ENCODE measurements at places on chromosomes 4 and X. TPM values are rescaled to one million over a fixed set of nuclear protein-coding genes. Genes with fewer than 3 reads are reported as not detected.

- H3K4me3 ChIP-seq: no peak overlapping the region
- no peaks in the 10 kb centered on the region for H3K4me1 ChIP-seq
- H3K27me3 ChIP-seq: no peaks in the 10 kb centered on the region
- no peak overlapping the region for H3K27ac ChIP-seq
- H3K36me3 ChIP-seq: no peaks in the 10 kb centered on the region
- no peak for DNase-seq
Measured at GRCh38 chr4:31598639-31599038, 878.5 kb downstream of the PCDH7 start.

DNA sequence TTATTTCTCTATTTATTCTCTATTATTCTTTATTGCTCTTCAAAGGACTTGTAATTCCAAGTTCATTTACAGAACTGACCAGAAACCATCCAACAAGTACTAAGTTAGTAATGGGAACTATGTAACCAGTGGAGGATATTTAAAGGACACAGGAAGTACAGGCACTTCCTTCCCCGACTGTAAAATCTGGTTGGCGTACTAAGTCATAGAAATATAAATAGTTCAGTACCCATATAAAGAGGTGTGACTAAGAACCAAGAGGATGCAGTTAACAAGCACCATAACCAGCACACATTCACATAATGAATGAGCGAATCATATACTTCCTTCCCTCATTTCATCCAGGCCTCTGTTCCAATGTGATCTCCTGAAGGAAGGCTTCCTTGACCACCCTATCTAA lies 3.6 kb upstream of the EIF4E start:
- no peaks in the 10 kb centered on the region for H3K27me3 ChIP-seq
- no peak overlapping the region for H3K27ac ChIP-seq
- no peaks in the 10 kb centered on the region for H3K4me1 ChIP-seq
- H3K4me3 ChIP-seq: no peak overlapping the region
- no peak for DNase-seq
- no peaks in the 10 kb centered on the region for H3K36me3 ChIP-seq

Gene AMBN
- total RNA-seq: not detected

- no peaks in the 10 kb centered on the region for H3K4me1 ChIP-seq
- no peaks in the 10 kb centered on the region for H3K27me3 ChIP-seq
- H3K27ac ChIP-seq: no peak overlapping the region
- no peak for DNase-seq
- H3K36me3 ChIP-seq: no peaks in the 10 kb centered on the region
- H3K4me3 ChIP-seq: no peak overlapping the region
Measured at GRCh38 chr4:53132132-53132891, 233.5 kb downstream of the SCFD2 start.

Gene PALLD
- 47.3 TPM for total RNA-seq

DNA sequence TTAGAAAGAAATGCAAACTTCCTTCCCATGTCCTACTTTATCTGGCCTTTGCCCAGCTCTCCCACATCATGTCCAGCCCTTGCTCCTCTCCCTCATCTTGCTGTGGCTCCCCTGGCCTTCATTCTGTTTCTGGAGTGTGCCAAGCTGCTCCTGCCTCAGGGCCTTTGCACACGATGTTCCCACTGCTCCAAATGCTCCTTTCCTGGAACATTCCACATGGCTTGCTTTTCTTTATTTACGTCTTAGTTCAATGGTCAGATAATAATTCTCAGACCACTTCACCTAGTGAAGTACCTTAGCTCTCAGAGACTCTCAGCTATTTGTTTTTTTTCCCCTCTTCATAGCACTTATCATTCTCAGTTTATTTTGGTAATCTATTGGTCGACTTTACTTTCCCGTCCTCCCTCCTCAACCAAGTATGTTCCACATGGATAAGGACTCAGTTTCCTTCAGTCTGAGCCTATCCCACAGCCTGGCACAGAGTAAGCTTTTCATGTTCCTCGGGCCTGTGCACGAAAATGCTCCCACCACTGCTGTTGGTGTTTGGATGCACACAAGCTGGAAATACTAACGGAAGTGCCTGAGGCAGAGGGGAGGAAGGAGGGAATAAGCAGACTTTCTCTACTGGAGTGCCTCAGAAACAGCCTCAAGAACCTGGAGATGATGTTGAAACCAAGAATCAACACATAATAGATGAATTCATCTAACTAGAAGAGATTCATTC lies 23.4 kb upstream of the MAP9 start:
- H3K27ac ChIP-seq: no peak overlapping the region
- H3K36me3 ChIP-seq: no peaks in the 10 kb centered on the region
- no peak for DNase-seq

DNA sequence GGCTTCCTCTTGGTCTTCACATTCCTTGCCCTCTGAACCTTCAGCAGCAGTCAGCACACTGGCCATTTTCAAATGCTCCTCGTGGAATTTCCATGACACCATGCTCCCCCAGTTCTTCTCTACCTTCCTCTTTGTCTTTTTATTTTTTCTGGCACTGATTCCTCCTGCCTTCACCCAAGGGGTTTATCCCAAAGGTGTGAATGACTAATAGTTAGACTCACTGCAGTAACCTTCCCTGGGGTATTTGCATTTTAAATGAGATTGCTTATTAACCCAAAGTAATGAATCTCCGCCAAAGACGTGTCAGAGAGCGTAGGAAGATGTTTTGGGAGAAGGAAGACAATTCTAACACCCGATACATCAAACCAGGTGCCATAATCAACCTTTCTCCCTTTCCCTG lies 36.2 kb downstream of the CD40LG start:
- H3K4me1 ChIP-seq: no peaks in the 10 kb centered on the region
- H3K27ac ChIP-seq: no peak overlapping the region
- no peak for DNase-seq
- H3K27me3 ChIP-seq: no peaks in the 10 kb centered on the region
- H3K36me3 ChIP-seq: no peaks in the 10 kb centered on the region

Gene UCP1
- not detected for total RNA-seq

DNA sequence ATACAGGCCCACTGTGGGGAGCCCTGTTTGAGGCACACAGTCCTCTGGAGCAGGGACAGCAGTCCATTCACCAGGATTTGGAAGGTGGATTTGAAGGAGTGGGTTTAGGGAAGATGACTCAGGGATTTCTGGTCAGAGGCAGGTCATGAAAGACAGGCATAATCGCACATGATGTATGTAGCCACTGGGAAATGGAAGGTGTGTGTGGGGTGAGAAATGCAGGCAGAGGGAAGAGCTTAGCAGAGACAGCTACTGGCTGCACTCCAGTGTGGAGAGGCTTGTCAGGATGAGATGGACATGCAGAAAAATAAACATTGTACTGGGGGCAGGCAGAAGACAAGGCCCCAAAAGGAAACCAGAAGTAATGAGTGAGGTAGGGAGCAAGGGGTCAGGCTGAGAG lies 85.2 kb upstream of the STS start:
- no peaks in the 10 kb centered on the region for H3K4me1 ChIP-seq
- DNase-seq: no peak
- no peak overlapping the region for H3K4me3 ChIP-seq

Gene GAGE12H
- total RNA-seq: not detected

DNA sequence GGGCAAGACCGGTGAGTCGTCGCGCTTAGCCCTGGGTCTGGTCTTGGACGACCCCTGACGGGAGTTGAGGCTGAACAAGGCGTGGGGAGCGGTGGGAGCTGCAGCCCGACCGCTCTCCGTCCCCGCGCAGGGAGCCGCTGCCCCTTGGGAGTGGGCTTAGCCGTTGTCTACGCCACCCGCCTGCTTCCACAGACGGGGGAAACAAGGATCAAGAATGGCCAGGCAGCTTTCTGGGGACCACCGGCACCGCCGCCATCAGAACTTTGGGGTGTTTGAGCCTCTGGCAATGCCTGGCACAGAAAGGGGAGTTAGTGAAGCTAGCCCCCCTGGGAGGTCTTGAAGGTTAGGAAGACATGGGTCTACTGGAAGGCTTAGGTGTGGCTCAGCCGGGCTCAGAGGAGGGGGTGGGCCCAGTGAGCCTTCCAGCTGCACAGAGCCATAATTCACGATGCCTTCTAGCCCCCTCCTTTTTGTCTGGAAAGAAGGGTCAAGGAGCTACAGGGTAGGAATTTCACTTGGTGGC lies 583 bp downstream of the RASL11B start:
- peak; percentile 49 for DNase-seq
- H3K27ac ChIP-seq: peak overlapping the region; percentile 75
- peak overlapping the region; percentile 87 for H3K4me3 ChIP-seq
- H3K27me3 ChIP-seq: no peaks in the 10 kb centered on the region
- H3K36me3 ChIP-seq: peaks cover 37% of the 10 kb centered on the region

Gene OPHN1
- 5.2 TPM for total RNA-seq

- no peaks in the 10 kb centered on the region for H3K4me1 ChIP-seq
- DNase-seq: no peak
- H3K27ac ChIP-seq: no peak overlapping the region
- no peaks in the 10 kb centered on the region for H3K36me3 ChIP-seq
Measured at GRCh38 chrX:150489359-150490015, 78.9 kb upstream of the MTM1 start.

GRCh38 chr4:156654410-156654809 lies 317.2 kb downstream of the PDGFC start:
- no peak for DNase-seq
- H3K27me3 ChIP-seq: no peaks in the 10 kb centered on the region
- H3K36me3 ChIP-seq: no peaks in the 10 kb centered on the region
- H3K4me3 ChIP-seq: no peak overlapping the region
- H3K4me1 ChIP-seq: no peaks in the 10 kb centered on the region

Gene PDE6B
- total RNA-seq: 0.03 TPM

Gene DRD5
- total RNA-seq: not detected

DNA sequence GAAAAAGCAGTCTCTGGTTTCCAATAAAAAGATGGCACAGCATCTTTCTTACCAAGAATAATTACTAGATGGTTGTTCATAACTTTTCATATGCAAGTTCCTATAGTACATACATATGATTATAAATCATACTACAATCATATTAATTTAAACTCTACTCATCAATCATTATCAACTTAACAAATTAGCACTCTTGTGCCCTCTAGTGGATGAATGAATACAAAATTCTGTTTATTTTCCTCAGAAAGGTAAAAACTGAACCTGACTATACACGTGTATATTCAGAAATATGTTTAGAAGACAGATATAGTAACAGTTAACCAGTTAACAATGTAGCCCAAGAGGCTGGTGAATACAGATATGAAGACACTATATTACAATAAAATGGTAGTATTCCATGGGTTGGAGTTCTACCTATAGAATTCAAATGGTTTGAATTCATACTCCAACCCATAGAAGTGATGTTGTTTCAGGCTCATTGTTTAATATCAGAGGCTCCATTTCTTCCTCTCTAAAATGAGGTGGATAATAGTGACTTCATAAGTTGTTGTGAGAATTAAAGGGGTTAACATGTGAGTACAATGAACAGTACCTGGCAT lies 100.0 kb downstream of the ADAMTS3 start:
- H3K27me3 ChIP-seq: no peaks in the 10 kb centered on the region
- no peak overlapping the region for H3K27ac ChIP-seq
- no peak overlapping the region for H3K4me3 ChIP-seq
- no peaks in the 10 kb centered on the region for H3K36me3 ChIP-seq
- no peaks in the 10 kb centered on the region for H3K4me1 ChIP-seq

- no peak overlapping the region for H3K27ac ChIP-seq
- no peaks in the 10 kb centered on the region for H3K27me3 ChIP-seq
- H3K4me3 ChIP-seq: no peak overlapping the region
- peak; percentile 8 for DNase-seq
Measured at GRCh38 chr4:29277381-29277780, 1442.8 kb upstream of the PCDH7 start.

Gene TMEM164
- total RNA-seq: 27.4 TPM

DNA sequence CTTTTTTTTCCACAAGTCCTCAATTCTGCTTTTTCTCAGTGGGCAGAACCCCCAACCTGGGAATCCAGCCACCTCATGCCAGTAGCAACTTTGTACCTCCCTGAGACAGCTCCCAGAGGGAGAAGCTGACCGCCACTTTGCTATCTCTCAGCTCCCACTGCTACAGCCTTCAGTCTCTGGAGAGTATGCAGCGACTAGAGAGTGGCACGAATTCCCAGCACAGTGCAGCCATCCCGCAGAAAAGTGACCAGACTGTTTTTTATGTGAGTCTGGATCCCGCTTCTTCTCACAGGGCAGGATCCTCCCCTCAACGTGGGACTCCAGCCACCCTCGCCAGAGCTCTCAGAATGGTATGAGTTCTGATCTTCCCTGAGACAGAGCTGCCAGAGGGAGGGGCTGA lies 1234.6 kb downstream of the FAM133A start:
- DNase-seq: no peak
- no peak overlapping the region for H3K27ac ChIP-seq
- H3K27me3 ChIP-seq: no peaks in the 10 kb centered on the region
- no peaks in the 10 kb centered on the region for H3K36me3 ChIP-seq
- no peaks in the 10 kb centered on the region for H3K4me1 ChIP-seq

DNA sequence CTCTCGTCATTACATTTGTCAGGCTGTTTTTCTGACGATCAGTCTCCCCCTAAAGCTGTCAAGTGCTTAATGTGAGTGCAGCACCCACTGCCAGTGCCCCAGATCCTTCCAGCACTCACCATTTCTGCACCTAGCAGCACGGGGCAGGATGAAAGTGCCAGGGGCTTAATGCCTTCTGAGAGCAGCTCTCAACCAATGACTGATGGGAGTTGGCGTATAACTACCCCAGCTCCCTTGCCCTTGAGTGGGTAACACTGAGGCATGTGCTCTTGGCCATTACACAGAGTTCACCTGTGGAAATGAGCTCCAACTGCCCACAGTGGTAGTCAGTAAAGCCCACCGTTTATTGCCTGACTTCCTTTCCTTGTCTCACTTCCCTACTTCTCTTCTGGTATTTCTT lies 226.2 kb upstream of the BCOR start:
- no peak for DNase-seq
- H3K4me1 ChIP-seq: no peaks in the 10 kb centered on the region
- no peaks in the 10 kb centered on the region for H3K36me3 ChIP-seq
- no peak overlapping the region for H3K4me3 ChIP-seq
- no peaks in the 10 kb centered on the region for H3K27me3 ChIP-seq

Gene GLRA3
- not detected for total RNA-seq

DNA sequence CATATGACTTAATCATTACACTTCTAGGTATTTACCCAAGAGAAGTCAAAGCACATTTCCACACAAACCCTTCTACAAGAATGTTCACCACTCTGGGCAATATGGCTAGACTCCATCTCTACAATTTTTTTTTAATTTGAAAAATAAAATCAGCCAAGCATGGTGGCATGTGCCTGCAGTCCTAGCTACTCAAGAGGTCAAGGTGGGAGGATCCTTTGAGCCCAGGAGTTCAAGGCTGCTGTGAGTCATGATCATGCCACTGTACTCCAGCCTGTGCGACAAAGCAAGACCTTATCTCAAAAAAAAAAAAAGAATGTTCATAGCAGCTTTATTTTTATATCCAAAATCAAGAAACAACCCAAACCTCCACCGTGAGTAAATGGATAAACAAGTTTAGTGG lies 70.3 kb upstream of the MBNL3 start:
- no peaks in the 10 kb centered on the region for H3K27me3 ChIP-seq
- no peak overlapping the region for H3K27ac ChIP-seq
- H3K36me3 ChIP-seq: no peaks in the 10 kb centered on the region

DNA sequence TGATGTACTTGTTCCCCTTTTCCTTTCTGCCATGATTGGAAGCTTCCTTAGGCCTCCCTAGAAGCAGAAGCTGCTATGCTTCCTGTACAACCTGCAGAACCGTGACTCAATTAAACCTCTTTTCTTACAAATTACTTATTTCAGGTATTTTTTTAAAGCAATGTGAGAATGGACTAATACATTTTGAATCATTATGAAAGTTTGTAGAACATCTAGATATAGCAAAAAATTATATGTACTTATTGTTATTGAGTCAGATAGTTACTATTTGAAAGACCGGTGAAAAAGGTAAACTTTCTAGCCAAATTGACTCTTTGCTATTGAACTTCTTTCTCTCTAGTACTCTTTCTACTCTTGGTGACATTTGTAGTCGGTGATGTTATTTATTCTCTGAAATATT lies 777.3 kb upstream of the GALNTL6 start:
- H3K4me1 ChIP-seq: no peaks in the 10 kb centered on the region
- no peak overlapping the region for H3K4me3 ChIP-seq
- no peaks in the 10 kb centered on the region for H3K36me3 ChIP-seq
- DNase-seq: no peak
- no peak overlapping the region for H3K27ac ChIP-seq
- no peaks in the 10 kb centered on the region for H3K27me3 ChIP-seq

Gene MAGEB2
- 0.20 TPM for total RNA-seq

Gene PLAC1
- total RNA-seq: 2.7 TPM
